ENCODE measurements at places on chromosomes 11 and 22.

DNA sequence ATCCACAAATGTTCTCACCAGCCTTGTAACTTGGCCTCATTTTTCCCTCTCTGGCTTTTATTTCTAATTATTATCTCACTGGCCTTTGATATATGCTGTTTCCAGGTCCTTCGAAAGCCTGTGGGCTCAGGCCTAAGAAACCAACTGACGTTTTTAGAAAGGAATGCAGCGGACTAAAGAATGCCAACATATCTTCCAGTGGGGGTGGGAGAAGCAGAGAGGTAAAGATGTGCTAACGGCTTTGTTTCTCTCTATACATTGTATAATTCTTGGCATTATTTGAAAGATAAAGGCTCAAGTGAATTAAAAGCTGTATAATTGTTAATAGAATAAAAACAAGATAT lies 28.2 kb downstream of the OR6Q1 start:
- DNase-seq = no peak

GRCh38 chr11:38013157-38013556 lies 1415.1 kb upstream of the RAG2 start:
- no peak for DNase-seq

DNA sequence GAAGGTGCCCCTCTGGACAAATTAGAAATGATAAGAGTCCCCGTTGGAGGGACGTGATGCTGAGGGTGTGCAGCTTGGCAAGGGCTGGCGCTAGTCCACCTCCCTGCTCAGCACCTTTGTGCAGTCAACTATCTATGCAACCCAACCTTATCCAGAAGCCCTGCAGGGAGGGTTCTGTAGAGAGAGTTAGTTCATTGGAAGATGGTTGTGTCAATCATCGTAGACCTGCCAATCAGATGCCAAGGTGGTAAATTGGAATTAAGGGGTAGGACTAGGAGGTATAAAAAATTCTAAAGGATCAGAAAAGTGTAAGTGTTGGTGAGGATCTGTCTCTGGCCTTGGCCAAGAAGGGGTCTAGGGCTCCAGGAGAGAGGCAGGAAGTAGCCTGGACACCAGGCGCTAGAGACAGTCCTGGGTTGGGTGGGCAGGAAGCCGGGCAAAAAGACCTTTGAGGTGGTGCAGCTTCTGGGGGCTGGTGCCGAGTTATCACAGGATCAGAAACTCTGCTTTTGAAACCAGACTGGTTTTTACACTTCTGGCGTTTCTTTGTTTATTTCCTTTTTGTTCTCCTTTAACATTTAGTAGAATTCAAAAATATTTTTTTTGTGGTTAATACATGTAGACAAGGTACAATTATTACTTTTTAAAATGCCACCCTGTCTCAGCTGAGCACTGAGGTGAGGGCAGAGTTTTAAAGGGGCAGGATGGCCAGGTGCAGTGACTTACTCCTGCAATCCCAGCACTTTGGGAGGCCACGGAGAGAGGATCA lies 1.6 kb downstream of the C1QTNF6 start:
- no peak for DNase-seq

GRCh38 chr11:57785072-57785471 lies 23.5 kb downstream of the CTNND1 start:
- DNase-seq = no peak

DNA sequence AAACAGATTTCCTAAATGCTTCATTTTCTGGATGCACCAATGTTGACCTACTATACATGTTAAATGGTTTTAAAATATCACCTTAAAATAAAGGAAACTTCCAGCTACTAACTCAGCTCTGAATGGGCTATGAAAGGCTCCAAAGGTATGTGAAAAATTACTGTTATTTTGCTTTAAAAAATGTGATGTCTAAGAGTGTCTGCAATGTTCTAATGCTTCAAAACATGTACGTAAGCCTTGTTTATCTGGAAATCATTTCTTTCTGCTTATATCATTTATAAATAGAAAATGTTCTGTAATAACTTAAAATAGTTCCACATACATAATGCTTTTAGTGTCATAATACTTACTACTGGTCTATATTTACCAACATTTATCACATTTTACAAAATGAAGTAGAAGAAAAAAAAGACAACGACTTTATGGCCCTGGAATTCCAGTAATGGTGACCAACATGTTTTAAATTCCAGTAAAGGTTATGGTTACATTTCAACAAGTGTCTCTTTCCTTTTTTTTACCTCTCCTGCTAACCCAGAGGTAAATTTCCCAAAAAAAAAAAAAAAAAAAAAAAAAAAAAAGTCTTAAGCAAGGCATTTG lies 2.5 kb downstream of the BDNF start:
- no peak for DNase-seq

All from activated CD4-positive, CD25-positive, alpha-beta regulatory T cell treated with anti-CD3 and anti-CD28 coated beads, Interleukin-2, amount 50 U/mL, for 72 hours (primary cell).